ENCODE measurements at places on chromosomes 5 and 9.

GRCh38 chr9:134939080-134939733 is 21.5 kb upstream of the FCN1 start:
- DNase-seq: no peak

DNA sequence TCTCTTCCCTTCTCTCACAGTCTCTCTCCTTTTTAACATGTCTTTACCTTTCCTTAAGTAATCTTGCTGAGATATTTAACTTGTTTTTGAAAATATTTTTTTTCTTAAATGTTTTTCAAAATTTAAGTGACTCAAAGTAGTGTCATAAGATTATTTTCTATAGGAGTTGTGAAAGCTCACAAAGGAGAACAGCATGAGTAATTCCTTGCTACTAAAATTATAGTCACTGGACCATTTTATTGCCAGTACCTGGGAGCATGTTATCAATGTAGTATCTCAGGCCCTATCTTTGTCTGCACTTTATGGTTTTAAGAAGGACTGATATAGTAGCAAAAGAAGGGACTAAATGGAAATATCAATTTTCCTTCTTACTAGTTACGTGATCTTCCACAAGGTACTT is 181.9 kb downstream of the TMEM232 start:
- DNase-seq: no peak

DNA sequence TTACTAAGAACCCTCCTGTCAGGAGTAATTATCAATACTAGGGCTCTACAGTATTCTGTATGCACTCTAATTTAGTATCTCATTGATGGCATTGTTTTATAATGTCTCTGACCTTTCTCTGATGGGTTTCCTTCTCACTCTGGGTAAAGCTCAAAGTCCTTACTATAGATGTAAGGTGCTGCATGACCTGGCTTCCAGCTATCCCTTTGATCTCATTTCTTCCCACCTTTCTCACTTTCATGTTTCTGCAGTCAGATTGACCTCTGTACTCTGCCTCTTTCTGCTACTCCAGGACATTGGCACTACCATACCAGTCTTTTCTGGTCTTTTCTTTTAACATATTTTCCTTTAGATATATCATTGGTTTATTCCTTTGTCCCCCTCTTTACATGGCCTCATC is 2332.8 kb upstream of the C9orf72 start:
- DNase-seq: no peak

DNA sequence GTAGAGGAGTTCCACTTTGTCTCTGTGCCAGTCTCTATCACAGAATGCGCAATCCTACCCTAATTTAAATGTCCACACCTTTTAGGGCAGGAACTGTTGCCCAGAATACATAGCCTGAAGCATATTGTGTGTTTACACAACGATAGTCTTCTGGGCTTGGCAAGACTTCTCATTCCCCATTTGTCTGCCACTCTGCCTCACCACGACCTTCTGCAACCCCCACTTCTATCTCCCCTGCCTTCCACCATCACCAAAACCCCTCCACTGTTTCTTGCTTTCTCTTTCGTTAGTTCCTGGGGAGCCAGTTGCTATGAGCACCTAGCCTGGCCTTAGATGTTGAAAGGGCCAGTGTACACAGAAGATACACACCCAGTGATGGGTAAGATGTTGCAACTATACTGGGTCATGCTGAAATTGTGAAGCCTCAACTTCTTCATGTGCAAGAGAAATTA is 883 bp upstream of the RNF145 start:
- DNase-seq: no peak

DNA sequence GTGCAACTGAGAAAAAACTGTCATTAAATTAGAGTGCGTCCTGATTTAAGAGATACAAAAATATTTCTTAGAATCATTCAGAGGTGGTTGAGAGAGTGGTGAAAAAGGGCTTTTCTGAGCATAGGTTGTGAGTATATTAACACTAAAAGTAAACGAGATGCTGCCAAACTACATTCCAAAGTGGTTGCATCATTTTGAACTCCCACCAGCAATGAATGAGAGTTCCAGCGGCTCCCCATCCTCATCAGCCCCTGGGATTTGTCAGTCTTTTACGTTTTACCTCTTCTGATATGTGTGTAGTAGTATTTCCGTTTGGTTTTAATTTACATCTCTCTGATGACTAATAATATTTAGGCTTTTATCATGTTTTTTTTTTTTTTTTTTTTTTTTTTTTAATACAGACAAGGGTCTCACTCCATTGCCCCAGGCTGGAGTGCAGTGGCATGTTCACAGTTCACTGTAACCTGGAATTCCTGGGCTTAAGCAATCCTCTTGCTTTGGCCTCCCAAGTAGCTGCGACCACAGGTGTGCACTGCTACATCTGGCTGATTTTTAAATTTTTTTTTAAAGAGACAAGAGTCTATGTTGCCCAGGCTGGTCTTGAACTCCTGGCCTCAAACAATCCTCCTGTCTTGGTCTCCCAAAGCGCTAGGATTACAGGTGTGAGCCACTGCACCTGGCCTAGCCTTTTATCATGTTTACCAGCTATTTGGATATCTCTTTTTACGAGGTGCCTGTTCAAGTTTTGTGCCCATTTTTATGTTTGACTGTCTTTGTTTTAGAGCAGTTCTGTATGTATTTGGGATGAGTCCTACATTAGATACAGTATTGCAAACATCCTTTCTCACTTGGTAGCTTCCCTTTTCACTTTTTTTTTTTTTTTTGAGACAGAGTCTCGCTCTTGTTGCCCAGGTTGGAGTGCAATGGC is 17.0 kb downstream of the PRRT1B start:
- no peak for DNase-seq

DNA sequence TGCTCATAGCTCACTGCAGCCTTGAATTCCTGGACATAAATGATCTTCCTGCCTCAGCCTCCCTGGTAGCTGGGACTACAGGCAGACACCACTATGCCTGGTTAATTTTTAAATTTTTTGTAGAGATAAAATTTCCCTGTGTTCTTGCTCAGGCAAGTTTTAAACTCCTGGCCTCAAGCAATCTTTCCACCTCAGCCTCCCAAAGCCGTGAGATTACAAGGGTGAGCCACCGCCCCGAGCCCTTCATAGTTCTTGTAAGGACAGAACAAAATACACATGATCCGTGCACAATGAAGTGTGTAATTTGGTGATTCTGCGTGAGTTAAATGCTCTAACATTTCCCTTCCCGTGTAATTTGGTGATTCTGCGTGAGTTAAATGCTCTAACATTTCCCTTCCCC is 27.7 kb upstream of the MYO10 start:
- no peak for DNase-seq

- no peak for DNase-seq
These were observed 192.8 kb downstream of the CDH18 start for GRCh38 chr5:19795218-19795617.

DNA sequence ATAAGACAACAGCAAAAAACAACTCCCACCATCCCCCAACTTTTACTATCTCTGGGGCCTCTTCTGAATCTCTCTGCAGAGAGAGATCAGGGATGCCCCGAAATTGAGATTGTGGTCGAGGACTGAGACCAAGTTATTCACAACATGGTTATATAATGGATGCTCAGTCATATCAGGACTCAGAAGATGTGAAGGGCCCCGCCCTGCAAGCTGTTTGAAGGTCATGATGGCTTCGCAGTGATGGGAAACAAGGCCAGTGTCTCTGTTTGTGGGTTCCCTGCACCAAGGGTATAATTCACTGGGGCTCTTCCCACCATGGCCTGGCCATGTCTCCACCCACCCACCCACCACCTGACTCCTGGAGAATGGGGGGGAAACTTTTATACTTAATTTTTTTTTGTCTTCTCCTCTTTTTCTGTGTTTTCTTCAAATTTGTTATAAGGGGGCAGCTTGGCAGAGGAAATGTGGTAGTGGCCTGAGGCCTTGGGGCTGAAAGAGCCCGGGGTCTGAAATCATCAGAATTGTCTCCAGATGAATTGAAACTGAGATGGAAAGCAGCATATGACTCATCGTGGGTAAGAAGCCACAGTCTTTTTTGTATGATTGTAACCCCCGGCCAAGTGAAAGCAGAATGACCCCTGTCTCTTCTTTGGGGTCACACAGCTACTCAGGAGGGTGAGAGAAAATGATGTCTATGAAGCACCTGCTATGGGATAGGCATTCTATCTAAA is 15.0 kb upstream of the TEX48 start:
- peak; percentile 82 for DNase-seq

- no peak for DNase-seq
These were observed 2025.5 kb upstream of the NUDT12 start for GRCh38 chr5:105587963-105588662.
